ENCODE measurements at places on chromosomes 6 and 20. TPM values are rescaled to one million over a fixed set of nuclear protein-coding genes. Genes with fewer than 3 reads are reported as not detected.

DNA sequence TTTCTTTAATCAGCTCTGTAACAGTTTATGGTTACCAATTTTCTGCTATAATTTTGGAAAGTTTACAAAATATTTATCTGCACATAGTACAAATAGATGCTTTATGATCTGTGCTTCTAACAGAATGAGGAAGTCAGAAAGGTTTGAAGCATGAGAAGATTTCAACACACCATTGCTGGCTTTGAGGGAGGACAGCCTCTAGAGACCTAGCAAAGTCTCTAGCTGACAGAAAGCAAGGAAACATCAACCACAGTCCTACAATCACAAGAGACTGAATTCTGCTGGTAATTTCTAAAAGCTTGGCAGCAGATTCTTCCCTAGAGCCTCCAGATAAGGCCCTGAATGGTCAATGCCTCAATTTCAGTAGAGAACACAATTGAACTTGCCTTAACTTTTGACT, 750.8 kb upstream of the SLC35B3 start:
- DNase-seq = no peak

- no peak for DNase-seq
Measured at GRCh38 chr6:161359618-161359945, 85.7 kb upstream of the AGPAT4 start.

- no peak for DNase-seq
Measured at GRCh38 chr6:143200167-143200770, 139.6 kb downstream of the AIG1 start.

DNA sequence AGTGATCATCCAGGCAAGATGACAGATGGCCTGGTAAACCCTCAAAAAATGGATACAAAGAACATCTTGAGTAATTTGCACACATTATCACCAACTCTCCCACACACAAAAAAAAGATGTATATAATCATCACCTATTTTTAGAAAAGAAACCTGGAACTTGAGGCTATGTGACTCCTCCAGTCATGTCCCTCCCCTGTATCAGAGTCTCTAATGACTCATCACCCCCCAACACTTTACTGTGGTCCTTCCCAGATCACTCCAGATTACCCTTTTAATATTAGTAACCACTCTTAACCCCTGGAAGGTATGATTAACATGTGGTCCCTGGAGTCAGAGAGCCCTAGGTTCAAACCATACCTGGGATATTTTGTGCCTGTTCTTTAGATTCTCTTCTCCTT, 144.8 kb downstream of the ZNF217 start:
- no peak for DNase-seq

DNA sequence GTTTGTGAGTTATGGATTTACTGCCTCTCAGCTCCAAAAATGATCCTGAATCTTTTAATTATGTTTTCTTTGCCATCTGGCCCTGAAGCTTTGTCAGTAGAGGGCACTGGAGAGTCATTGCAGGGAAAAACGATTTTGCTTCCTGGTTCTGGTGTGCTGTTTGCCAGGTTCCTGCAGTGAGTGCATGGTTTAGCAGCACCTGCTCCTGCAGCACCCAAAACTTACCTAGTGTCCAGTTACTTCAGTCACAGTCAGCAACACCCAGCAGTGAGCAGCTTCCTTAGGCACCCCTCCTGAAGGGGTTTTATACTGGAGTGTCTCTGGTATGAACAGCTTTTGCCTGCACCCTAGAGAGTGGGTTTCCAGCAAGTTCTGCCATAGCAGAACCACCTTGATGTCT, 6.0 kb upstream of the TRIM26 start:
- peak; percentile 16 for DNase-seq

- peak; percentile 15 for DNase-seq
Measured at GRCh38 chr6:14799928-14800327, 445.9 kb upstream of the JARID2 start.

DNA sequence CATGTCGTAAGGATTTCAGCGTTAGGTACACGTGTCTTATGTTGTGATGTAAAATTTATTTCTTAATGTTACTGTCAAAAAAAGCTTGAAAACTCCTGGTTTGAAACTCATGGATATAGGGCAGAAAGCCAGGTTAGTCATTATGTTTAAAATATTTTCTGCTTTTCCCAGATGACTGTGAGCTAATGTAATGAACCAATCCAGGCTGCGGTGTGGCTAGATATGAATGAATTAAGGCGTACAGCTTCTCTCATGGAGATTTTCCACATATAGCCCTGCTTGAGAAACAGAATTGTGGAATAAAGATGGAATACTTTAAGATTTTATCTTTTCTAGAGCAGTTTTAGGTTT, 80.3 kb upstream of the STMND1 start:
- no peak for DNase-seq

- no peak for DNase-seq
Measured at GRCh38 chr6:146065690-146066089, 36.8 kb downstream of the GRM1 start.

DNA sequence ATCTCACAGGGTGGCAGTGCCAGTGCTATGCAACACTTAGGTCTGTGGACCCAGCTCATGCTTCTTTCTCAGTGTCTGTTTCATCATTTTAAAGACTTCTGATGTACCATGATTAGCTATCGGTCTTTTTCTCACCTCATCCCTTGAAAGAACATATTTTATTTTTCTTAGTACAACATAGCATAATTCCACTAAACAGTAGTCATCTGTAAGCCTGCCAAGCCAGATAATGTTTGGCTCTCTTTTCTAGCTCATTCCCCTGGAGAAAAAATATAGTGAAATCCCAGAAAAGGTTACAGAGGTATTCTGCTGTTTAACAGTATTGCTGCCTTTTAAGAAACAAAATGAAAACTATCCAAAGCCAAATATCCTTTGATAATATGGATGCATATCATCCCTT, 177.0 kb upstream of the MMS22L start:
- DNase-seq = no peak

Gene PLCB1
- 72.5 TPM for total RNA-seq

Gene ADGB
- 0.94 TPM for total RNA-seq

Gene DZANK1
- 4.2 TPM for total RNA-seq

- DNase-seq = no peak
Measured at GRCh38 chr6:9437836-9438235, 977.0 kb downstream of the TFAP2A start.

Gene COL19A1
- 5.9 TPM for total RNA-seq

- no peak for DNase-seq
Measured at GRCh38 chr20:20931632-20932031, 174.5 kb downstream of the LINC00237 start.

DNA sequence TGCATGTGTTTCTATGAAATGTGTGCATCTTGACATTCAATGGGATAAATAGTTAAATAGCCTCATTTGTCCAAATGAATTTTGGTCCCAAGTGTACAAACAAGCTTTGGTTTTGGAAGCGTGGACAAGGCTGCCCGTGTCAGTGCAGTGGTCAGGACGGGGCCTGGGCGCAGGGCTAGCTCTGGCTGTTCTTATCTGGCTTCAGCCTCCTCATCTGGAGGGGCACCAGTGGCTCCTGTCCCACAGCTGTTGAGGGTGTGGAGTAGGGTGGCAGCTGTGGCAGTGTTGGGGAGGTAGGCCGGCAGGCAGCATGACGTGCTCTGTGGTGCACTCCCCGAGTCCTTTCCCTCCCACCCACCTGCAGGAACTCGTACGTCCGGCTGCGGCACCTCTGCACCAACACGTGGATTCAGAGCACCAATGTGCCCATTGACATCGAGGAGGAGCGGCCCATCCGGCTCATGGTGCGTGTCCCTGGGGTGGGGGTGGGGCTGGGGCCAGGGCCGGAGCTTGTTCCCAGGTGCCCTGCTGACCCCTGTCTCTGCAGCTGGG, 43.5 kb downstream of the ITPR3 start:
- DNase-seq = no peak

- no peak for DNase-seq
Measured at GRCh38 chr6:121881974-121882667, 446.7 kb downstream of the GJA1 start.

GRCh38 chr6:17017416-17017815, 84.4 kb upstream of the STMND1 start:
- DNase-seq = no peak

- no peak for DNase-seq
Measured at GRCh38 chr6:20629509-20629908, 95.3 kb downstream of the CDKAL1 start.

Gene MUC21
- not detected for total RNA-seq

DNA sequence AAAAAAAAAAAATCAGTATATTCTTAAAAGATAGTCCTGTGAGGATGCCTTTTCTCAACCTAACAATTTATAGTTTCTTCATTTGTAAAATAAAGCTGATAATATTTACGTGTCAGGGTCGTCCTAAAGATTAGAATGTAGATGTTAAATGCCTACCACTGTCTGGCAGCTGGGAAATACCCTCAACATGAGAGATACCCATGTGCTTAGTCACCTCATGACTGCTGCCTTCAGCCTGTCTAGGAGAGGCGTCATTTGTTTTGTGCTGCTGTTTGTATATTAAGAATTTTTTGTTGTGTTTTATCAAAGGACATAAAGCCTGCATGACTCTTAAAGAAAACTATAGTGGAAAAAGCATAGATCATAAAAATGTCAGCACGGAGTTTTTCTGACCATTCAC, 9.5 kb downstream of the FAM120B start:
- no peak for DNase-seq

Gene NKAIN2
- total RNA-seq = 130 TPM

GRCh38 chr20:63056236-63057170, 49.7 kb upstream of the BHLHE23 start:
- no peak for DNase-seq

DNA sequence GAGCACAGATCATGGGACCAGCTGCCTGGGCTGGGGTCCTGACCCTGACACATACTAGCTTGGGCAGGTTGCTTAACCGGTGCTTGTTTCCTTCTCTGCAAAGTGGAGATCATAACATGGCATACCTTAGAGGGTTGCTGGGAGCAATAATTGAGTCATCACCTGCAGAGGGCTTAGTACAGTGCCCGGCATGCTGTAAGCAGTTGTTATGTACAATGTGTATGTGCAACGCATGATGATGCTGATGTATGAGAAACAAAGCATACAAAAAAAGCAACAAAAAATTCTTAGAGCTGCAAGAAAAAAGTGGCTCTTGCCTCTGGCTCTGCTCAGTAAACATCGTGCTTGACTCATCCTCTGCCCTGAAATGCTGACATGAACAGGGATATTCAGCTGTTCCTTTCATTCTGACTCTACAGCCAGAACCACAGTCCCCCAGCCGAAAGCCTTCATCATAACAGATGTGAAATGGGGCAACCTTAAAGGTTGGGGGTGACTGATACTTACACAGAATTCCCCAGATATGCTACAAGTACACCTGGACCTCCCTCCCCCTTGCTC, 91.7 kb downstream of the CLIC5 start:
- no peak for DNase-seq

Gene RPP21
- 12.8 TPM for total RNA-seq

Gene KCNB1
- total RNA-seq = 5.8 TPM

DNA sequence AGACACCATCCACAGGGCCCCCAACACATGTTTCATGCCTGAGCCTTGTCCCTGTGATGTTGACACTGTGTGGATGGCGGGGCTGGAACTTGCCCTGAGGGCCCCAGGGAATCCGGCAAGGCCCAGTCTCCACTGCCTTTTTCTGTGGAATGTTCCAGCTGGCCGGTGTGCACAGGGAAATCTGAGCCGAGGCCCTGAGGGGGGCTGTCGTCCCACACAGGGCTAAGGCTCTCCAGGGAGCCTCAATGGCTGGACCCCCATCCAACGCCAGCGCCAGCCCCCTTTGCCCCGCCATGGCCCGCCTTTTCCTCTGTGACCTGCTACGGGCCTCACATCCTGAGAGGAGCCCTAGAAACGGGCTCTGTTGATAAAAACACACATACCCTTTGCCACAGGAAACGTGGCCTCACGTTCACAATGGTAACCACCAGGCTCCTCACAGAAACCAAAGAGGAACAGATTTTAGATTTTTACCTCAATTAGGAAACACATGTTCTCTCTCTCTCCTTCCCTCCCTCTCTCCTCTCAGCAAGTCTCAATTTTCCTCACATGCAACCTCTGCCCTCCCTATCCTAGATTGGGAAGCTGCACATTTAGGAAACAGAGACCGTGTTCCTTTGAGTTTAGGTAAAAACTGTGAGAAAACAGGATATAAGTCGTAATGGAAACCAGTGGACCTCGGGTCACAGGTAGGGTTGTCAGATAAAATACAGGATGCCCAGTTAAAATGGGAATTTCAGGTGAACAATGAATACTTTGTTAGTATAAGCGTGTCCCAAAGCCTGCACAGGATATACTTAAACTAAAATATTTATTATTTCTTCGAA, 13.7 kb upstream of the ZNF831 start:
- DNase-seq = no peak

DNA sequence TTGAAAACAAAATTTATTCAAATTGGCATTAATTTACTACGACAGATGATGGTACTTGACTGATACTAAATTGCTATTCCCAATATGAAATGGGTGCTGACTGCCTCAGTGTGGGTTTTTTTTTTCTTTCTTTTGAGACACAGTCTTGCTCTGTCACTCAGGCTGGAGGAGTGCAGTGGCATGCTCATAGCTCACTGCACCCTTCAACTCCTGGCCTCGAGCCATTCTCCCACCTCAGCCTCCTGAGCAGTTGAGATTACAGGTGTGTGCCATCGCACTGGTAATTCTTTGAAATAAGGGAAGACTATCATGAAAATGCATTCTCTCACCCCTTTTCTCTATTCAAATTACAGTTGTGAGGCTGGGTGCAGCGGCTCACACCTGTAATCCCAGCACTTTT, 22.5 kb downstream of the PDSS2 start:
- DNase-seq = no peak

GRCh38 chr6:107600121-107600520, 110.2 kb downstream of the SOBP start:
- DNase-seq = no peak

Gene HCRTR2
- 14.3 TPM for total RNA-seq

DNA sequence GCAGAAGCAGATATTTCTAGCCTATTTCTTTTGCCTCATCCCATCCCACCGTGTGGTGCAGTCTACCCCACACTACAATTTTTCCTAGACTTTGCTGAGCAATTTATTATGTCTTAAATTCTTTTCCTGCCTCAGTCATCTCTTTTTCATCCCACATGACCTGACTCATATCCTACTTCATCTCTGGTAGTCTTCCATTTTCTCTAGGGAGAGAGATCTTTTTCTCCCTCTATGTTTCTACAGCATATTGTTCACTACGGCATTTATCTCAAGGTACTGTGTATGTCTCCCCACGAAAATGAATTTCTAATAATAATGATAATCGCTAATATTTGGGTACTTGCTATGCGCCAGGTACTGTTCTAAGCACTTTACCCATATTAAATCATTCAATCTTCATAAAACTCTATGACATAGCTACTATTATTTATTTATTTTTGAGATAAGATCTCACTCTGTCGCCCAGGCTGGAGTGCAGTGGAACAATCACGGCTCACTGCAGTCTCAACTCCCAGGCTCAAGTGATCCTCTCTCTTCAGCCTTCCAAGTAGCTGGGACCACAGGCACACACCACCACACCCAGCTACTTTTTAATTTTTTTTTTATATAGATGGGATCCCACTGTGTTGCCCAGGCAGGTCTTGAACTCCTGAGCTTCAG, 15.6 kb downstream of the PDSS2 start:
- no peak for DNase-seq

GRCh38 chr20:10555865-10556308, 117.9 kb downstream of the JAG1 start:
- DNase-seq = no peak

All from occipital lobe (tissue), 3 donors.